CD4-positive, alpha-beta T cell treated with Interleukin-6 at 100 ng/mL for 8 hours (primary cell): ENCODE measurements at places on chromosomes 4 and X.

- no peak for DNase-seq
Measured at GRCh38 chr4:122476126-122476525, 19.6 kb upstream of the IL2 start.

GRCh38 chr4:183434264-183434663, 10.2 kb upstream of the CDKN2AIP start:
- no peak for DNase-seq

DNA sequence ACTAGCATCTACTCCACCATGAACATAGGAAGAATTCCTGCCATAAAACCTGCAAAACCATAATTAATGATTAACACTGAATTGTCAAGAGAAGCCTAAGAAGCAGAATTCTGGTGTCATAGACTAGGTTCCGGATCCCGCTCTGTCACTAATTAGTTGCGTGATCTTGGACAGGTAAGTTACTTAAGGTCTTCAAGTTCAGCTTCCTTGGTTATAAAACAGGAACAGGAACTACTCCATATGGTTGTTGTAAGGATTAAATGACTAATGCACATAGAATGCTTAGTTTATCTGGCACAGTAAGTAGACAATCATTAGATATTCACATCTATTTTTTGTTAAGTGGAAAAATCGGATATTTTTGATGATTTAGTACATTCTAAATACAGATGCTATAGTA, 14.3 kb downstream of the G3BP2 start:
- no peak for DNase-seq

GRCh38 chr4:156413239-156414135, 459.8 kb upstream of the CTSO start:
- no peak for DNase-seq

DNA sequence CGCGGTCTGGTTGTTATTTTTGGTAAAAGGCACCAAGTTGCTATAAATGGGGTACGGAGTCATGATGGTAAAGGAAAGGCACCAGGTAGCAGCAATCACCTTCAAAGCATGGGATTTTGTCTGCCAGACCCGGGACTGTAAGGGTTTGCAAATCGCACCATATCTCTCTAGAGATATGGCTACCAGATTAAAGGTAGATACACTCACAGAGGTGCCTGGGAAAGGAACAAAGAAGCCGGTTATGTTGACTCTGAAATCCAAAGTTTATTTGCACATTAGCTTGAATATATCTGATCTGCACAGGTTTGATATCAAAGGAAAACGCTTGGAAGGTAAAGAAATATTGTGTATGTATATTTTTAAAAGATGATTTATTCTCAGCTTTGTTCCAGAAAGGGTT, 4.6 kb downstream of the CCKAR start:
- DNase-seq = no peak

- no peak for DNase-seq
Measured at GRCh38 chrX:20128670-20129069, 12.0 kb upstream of the MAP7D2 start.
